AG04450 (cell line): ENCODE measurements at places on chromosomes 6 and 20.

DNA sequence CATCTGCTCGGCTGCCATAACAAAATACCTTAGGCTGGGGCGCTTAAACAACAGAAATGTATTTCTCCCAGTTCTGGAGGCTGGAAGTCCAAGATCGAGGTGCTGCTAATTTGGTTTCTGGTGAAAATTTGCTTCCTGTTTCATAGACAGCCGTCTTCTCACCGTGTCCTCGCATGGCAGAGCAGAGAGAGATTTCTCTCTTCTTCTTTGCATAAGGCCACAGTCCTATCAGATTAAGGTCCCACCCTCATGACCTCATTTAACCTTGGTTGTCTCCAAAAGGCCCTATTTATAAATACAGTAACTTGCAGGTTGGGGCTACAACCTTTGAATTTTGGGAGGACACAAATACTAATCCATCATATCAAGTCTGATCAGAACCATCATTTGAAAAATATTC is 544.3 kb downstream of the KIF16B start:
- DNase-seq: no peak

- no peak for DNase-seq
These were observed 19.7 kb downstream of the KLHL31 start for GRCh38 chr6:53645859-53646258.

DNA sequence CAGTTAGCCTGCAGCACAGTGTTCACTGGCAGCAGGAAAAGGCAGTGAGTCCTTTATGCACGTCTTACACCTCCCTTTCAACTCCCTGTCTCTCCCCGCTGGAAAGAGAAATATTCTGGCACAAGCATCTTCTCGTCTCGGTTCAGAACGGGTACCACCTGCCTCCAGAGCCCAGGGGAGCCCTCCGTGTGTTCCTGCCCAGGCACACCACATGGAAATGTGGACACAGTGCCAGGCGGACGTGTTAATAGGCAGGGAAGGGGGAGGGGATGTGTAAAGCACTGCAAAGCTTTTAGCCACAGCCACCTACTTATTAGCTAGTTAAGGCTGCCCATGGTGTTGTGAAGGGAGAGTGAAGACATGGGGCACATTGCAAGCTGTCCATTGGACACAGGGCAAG is 219.7 kb downstream of the FARS2 start:
- no peak for DNase-seq

GRCh38 chr6:81690073-81690472 is 62.4 kb downstream of the TENT5A start:
- DNase-seq: no peak

DNA sequence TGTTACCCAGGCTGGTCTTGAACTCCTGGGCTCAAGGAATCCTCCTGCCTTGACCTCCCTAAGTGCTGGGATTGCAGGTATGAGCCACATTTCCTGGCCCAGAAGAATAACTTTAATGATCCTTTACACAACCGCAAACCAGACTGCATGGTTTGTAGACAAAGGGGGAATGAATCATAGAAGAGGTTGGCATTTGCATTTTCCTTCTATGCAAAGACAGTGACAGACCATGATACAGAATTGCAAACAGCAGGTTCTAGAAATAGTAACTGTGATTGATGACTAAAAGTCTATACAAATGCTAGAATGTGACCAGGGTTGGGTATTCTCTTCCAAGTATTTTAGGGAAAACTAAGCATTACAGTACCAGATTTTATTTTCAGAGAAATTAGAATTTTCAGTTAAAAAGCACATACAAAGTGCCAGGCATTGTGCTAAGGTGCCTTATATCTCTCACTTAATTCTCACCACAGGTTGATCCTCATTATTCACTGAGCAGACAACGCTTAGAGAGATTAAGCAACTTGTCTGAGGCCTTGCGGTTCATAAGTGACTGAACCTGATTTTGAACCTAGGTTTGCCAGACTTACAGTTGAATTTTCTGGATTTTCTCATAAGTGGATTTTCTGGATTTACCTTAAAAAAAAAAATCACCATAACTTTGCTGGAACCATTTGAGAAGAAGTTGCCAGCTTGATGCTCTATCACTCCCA is 146.6 kb downstream of the ZFAND3 start:
- DNase-seq: no peak

DNA sequence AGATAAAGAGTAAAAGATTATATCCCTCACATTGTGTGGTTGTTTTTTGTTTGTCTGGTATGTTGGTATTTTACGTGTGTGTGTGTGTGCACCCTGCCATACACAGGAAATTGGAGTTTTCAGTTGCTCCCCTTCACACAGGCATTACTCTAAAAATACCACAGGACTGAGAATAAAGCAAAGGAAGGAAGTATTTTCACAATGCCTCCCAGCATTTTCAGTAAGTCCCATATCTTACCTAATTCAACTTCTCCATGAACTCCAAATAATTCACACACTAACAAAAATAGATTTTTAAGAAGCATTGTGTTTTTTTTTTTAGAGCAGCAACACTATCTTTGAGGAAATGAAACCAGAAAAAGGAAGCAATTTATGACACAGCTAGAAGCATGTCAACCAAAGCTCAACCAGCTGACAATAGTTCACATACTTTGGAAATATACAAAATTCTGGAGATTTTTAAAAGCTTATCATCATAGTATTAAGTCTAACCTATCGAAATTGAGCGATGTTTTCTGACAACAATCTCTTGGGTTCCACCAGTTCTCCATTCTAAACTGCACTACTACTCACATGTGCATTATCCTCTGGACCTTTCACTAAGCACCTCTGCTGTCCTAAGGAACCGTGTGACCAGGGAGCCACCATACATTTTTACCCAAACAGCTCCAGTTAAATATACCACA is 2.1 kb downstream of the UBE2J1 start:
- DNase-seq: no peak

GRCh38 chr6:3297909-3298308 is 39.2 kb downstream of the PSMG4 start:
- no peak for DNase-seq

DNA sequence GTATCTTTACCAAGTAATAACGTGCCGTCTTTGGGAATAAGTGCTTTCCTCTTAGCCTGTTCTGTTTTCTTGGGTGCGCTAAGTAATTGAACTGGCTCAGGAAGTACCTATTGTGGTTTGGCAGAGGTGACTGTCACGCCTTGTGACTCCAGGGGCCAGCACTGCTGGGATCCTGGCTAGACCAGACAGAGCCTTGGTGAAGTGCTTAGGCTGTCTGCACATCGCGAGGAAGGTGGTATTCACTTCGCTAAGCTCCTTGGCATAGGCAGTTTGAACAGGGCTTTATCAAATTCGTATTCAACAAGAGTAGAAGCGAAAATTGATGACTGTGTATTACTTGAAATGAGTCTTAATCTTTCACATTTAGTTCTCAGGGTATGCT is 17.6 kb downstream of the PRDM1 start:
- DNase-seq: no peak
